ENCODE measurements at places on chromosomes 5 and 9. TPM values are rescaled to one million over a fixed set of nuclear protein-coding genes. Genes with fewer than 3 reads are reported as not detected.

GRCh38 chr9:130933114-130934046 lies 5.7 kb downstream of the FIBCD1 start:
- no peak for DNase-seq

TMEM174 gene
- 0.22 TPM for total RNA-seq

GHR gene
- total RNA-seq = 13.8 TPM

SLC25A46 gene
- 64.1 TPM for total RNA-seq

PCDHGA10 gene
- 17.1 TPM for total RNA-seq

CAVIN4 gene
- total RNA-seq = 2.1 TPM

DNA sequence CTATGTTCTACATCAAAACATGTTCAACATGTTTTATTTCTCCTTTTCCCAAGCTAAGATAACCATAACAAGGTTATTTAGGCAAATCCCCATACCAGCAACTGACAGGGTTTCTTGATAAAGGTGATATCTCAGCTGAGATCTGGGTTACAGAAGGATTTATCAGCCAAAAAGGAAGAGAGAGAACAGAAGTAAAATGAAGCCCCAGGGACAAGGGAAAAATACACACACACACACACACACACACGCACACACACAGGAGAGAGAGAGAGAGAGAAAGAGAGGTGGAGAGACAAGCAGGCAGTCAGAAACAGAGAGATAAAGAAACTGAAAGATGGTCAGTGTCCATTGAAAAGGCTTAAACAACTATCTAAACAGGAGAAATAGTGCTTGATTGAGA lies 19.7 kb upstream of the MLLT3 start:
- no peak for DNase-seq

FBP2 gene
- not detected for total RNA-seq

GRCh38 chr5:139157556-139157955 lies 40.6 kb downstream of the SIL1 start:
- no peak for DNase-seq

DNA sequence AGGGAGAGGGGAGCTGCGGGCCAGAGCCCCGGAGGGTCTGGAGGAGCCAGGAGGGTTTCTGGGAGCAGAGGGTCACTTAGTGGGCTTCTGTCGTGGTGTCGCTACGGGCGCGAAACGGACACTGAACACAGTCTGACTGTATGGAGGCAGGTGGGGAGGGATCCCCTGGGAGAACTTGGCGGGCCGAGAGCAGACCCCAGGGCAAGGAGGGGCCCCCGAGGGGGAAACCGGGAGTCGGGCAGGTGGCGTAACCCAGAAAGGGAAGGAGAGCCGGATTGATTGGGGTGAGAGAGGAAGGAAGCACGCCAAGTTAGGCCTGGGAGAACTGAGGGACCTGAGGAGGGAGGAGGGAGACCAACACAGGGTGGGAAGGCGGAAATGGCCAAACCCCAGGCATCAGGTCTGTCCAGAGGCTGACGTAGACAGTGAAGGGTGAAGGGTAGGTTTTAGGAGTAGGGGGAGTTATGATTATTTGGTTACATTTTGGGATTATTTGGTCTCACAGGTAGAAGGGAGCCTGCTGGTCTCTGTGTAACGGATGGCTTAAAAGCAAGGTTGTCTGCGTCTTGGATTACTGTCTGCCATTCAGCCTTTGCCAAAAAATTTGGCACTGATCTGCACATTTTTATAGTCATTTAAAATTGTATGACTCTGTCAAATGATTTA lies 3.3 kb upstream of the MSMP start:
- peak; percentile 47 for DNase-seq

DNA sequence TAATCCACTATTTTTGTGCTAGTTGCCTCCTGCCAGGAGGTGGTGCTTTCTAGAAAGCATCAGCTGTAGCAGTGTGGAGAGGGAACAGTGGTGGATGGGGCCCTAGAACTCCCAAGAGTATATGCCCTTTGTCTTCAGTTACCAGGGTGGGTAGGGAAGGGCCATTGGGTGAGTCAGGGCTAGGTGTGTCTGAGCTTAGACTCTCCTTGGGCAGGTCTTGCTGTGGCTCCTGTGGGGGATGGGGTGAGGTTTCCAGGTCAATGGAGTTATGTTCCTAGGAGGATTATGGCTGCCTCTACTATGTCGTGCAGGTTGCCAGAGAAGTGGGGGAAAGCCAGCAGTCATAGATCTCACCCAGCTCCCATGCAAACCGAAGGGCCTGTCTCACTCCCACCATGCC lies 11.3 kb upstream of the ADAMTS12 start:
- DNase-seq = no peak

PCSK1 gene
- total RNA-seq = 2.3 TPM

DNA sequence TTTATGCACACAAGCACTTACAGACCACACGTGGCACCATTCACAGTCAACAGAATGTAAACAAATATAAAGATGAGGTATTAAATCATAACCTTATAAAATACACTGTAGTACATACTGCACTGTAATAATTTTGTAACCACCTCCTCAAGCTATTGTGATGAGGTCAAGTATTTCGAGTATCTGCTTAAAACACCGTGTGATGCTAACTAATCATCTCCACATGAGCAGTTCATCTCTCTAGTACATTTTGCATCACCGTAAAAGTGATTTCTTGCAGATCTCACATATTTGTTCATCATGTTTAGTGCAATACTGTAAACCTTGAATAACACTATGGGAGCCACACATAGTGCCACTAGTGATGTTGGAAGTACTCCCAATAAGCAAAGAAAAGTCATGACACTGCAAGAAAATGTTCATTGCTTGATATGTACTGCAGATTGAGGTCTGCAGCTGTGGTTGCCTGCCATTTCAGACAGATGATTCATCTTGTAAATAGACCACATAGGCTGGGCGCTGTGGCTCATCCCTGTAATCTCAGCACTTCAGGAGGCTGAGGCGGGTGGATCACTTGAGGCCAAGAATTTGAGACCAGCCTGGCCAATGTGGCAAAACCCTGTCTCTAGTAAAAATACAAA lies 44.3 kb downstream of the FOXB2 start:
- no peak for DNase-seq

PCDHB12 gene
- total RNA-seq = 3.6 TPM

SV2C gene
- total RNA-seq = 0.05 TPM

DNA sequence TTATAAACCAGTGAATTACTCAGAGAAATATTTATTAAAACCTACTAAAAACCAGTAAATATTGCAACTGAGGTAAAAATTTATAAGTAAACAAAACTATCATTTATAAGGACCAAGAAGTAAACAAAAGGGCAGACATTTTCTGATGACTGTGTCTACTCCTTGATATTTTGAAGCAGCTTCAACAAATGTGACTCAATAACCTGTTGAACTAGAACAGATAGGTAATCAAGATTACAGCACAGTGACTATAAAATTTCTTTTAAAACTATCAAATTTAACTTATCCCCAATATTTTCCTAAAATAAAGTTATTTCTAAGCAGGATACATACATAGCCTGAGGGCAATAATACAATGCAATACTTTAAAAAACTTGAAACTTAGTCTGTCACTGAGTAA lies 12.8 kb downstream of the ANKRA2 start:
- DNase-seq = no peak

DNA sequence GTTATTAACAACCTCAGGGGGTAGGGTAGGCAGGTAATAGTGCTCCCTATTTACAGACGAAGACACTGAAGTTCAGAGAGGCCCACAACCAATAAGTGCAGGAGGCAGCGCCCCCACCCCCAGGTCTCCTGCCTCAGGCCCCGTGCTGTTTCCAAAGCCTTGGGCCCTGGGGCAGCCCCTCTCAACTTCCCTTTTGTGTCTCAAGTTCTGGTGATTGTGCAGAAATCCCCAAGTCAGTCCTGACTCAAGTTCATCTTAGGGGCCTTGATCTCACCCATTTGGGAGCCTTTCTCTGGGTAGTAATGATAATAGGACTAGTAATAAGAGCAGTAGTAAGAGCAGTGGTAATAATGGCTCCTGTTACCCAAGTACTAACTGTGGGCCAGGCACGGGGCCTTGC lies 35.5 kb upstream of the ASS1 start:
- no peak for DNase-seq

DNA sequence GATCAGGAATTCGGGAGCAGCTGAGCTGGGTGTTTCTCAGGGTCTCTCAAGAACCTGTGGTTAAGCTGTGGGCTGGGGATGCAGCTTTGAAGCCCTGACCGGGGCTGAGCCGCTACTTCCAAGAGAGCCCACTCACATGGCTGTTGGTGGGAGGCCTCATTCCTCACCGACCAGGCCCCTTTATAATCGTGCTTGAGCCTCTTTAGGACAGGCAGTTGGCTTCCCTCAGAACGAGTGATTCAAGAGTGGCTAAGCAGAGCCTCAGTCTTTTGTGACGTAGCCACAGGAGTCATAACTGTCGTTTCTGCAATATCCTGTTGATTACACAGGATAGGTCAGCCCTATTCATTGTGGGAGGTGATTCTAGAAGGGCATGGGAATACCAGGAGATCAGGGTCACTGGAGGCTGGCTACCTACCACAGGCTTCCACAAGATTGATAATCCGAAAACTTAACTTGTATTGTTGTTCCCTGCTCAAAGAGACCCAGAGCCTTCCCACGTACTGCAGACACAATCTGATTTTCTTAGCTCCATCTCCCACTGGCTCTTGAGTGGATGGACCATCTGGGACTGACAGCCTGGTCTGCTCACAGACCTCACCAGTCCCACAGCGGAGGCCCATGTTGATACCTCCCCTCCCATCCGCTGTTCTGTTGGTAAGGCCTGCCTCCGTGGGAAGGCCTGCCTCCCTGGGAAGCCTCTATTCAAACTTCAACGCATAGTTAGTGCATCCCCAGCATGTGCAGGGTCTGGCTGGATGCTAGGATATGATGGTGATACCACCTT lies 3.0 kb upstream of the ERGIC1 start:
- no peak for DNase-seq

DNA sequence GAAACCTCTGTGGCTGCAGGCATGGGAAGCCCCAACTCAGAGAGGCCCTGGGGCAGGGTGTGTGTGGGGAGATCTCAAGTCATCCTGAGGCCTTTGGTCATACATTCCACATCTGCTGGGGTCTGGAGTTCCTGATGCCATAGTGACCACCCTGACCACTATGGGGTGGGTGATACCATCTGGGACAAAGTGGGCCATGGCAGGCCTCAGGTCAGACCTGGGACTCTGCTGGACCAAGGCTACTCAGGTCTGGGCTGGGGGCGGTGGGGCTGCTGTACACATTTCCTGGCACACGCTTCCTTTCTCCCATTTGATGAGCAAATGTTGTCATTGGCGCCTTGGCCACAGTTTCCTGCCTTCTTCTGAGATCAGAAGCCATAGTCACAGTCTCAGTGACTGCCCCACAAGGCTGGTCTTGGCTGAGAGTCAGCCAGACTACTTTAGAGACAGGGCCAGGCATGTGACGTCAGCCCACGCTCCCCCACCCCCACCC lies 15.1 kb upstream of the ACSL6 start:
- DNase-seq = no peak

GRCh38 chr5:52684051-52684450 lies 103.7 kb upstream of the ITGA1 start:
- no peak for DNase-seq

Data from thyroid gland (tissue), 4 donors.